ENCODE measurements at places on chromosomes 1 and 21.

- peak; percentile 50 for DNase-seq
Observed at GRCh38 chr1:117895482-117896114, 33.8 kb downstream of the GDAP2 start.

DNA sequence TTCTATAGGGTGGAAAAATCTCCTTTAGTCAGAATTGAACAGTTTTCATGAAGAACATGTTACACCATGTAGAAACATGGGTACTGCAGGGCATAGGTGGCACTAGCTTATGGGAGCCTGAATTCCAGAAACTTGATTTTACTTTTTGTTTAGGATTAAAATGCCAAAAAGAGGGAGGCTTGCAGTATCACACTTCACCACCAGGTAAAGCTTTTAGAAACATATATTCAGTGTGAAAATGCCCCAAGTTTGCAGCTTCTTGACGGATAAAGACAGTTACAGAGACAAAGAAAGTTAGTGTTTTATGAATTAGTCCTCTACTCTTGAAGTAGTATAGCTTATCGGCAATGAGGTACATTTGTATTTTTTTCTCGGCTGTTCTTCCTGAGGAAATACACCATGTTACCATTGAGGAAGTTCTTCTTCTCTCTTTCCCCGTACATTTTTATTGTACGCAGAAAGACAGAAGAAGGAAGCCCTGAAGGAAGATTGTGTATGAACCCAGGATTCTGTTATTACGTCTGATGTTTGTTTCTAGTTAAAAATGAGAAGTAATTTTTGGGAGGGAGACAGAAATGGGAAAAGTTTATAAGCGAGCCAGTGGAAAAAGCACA lies 66.1 kb downstream of the PBX1 start:
- no peak for DNase-seq

DNA sequence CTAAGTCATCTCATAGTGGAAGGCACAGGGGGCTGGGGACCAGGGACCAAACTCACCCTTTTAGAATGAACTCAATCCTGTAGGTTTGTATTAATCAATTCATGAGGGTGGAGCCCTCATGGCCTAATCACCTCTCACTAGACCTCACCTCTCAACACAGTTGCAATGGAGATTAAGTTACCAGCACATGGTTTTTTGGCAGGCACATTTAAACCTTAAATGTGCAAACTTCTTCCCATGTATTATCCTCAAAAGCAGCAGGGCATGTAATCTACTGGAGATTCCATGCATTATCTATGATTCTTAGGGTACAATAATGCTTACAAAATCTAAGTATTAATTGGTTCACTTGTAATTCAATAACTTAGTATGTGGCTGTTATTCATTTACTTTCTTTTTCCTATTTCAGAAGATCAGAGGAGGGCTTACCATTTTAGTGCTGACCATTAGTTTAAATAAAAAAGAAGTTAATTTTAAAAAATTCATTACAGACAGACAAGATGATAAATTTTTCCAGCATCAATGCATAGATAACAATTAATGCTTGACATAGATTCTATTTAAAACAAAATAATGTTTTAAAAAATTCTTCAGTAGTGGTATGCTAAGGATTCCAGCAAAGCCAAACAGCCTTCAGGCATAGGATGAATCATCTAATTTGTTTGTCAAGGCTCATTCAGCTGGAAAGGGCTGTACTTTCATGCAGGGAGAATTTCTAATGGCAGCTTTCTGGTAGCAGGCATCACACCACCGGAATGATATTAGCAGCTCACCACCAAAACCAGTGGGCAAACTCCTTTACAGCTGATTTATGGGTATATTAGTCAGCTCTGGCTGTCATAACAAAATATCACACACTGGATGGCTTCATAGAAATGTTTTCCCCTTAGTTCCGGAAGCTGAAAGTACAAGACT lies 124.6 kb upstream of the ZNF648 start:
- no peak for DNase-seq

GRCh38 chr1:22216210-22216883 lies 73.5 kb upstream of the WNT4 start:
- no peak for DNase-seq

DNA sequence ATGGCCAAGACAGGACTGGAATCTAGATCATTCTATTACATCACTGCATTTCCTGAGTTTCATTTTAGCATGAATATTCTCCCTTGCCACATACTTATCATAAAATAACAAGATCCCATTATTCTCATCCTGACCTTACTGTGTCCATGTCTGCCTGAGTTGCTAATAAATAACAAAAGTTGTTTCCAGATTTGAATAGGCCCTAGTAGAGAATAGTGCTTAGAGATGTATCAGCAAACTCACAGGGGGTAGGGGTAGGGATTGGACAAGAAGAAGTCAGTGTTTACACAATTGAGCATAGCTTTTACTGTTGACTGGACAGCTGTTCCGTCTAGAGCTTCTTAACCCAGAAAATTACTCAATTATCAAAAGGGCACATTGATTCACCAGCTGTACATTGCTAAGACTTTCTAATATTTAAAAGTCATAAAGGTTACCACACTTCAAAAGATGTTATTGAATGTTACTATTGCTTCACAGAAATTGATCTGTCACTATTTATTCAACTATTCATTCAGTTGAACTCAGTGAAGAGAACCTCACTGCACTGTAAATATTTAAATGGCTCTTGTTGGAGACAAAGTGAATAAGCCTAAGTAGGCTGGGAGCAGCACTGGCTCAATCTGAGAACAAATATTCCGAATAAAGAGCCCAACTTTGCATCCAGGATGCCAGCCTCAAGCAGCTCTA lies 121.9 kb downstream of the NRIP1 start:
- DNase-seq = no peak

Measured in heart left ventricle (tissue), 16 donors.